Stomach (tissue), 19 donors: ENCODE measurements at places on chromosomes 6 and 20. TPM values are rescaled to one million over a fixed set of nuclear protein-coding genes. Genes with fewer than 3 reads are reported as not detected.

LZTS3 gene
- total RNA-seq = 17.5 TPM

DNA sequence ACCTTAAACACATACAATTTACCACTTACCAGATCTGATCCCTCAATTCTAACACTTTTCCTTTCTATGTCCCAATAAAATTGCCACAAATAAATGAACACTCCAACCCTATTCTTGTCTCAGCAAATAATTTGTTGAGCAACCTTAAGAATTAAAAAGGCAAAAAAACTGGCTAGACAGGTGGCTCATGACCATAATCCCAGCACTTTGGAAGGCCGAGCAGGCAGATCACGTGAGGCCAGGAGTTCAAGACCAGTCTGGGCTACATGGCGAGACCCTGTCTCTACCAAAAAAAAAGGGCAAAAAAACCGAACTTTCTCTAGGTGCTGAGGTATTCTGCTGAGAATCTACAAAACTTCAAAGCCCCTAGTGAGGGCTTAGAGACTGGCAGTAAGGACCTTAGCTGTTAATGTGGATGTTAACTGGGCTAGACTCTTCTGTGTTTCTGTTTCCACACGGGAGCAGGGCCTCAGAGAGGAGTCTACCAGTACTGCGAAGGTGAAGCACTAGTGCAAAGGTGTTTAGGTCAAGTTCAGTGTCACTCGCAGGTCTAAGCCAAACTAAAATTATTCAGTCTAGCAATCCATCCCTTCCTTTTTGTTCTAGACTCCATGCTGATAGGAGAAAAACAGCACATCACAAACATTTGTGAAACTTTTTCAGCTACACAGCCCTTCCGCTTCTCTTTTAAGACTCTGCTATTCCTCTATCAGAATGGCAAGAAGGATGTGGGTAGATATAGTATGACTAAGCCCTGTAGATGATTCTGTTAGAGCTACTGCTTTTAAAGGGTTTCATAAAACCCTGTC is 2.6 kb downstream of the FASTKD5 start:
- peaks cover 16% of the 10 kb centered on the region for H3K36me3 ChIP-seq
- peaks cover 34% of the 10 kb centered on the region for H3K4me1 ChIP-seq
- no peaks in the 10 kb centered on the region for H3K27me3 ChIP-seq
- no peak for DNase-seq
- H3K27ac ChIP-seq = no peak overlapping the region
- H3K4me3 ChIP-seq = no peak overlapping the region

DNA sequence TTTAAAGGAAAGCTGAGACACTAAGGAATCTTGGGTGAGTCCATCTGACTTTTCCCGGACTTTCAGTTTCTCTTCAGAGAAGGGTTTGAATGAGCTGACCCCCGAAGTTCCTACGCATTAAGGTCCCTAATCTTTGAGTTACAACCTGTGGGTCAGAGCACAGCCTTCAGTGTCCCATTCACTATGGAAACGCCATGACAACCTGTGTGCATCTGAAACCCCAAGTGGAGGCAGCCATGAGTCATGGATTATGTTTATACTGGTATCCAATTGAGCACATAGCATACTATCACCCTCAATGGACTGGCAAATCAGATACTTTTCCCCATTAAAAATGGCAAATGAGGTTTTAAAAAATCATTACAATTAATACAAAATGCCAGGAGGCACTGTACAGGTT is 11.4 kb downstream of the MYLK4 start:
- no peak overlapping the region for H3K4me3 ChIP-seq
- DNase-seq = no peak
- peaks cover 3% of the 10 kb centered on the region for H3K4me1 ChIP-seq
- H3K27ac ChIP-seq = no peak overlapping the region

- no peaks in the 10 kb centered on the region for H3K36me3 ChIP-seq
- DNase-seq = no peak
- no peaks in the 10 kb centered on the region for H3K4me1 ChIP-seq
These were observed 402.3 kb downstream of the NKAIN2 start for GRCh38 chr6:124205921-124206320.

DDX43 gene
- total RNA-seq = 4.4 TPM

MAS1 gene
- total RNA-seq = 0.18 TPM

DNA sequence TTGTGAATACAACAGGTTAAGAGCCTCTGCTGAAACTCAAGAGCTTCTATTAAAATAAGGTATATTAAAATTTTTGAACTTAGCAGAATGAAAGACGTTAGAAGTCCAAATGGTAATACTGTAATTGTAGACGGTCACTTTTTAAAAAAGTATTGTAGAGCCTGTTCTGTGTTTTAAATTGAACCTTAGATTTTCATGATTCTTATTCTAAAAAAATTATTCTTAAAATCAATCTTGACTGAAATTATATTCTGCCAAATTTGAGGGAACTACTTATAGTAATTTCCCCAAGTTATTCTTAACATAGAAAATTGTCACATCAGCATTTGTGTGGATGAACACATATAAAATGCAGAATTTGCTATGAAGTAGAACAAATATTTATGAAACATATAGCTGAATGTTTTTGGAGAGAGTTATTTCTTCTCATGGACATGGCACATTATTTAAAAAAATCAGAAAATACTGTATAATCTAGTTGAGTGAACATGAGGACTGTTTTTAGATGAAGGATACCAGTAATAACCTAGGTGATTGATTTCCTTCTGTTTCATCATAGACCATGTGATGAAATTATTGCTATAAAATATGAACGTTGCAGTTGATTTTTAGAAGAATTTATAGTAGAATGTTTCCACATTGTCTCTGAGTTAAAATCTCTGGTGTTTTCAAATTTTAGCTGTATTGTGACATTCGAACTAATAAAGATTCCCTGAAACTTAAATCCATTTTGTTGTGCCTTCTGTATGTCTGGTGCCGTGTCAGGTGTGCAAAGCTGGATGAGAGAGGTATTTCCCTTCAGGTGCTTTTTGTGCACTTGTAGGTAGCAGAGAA is 2.8 kb downstream of the TBPL1 start:
- H3K4me3 ChIP-seq = no peak overlapping the region
- DNase-seq = no peak
- H3K36me3 ChIP-seq = no peaks in the 10 kb centered on the region
- H3K4me1 ChIP-seq = peaks cover 68% of the 10 kb centered on the region
- no peaks in the 10 kb centered on the region for H3K27me3 ChIP-seq
- no peak overlapping the region for H3K27ac ChIP-seq

BPIFB4 gene
- not detected for total RNA-seq

ELOVL2 gene
- 1.8 TPM for total RNA-seq

- no peaks in the 10 kb centered on the region for H3K36me3 ChIP-seq
- no peak for DNase-seq
- H3K4me3 ChIP-seq = no peak overlapping the region
- H3K27ac ChIP-seq = no peak overlapping the region
- H3K27me3 ChIP-seq = no peaks in the 10 kb centered on the region
These were observed 665.6 kb downstream of the DHX35 start for GRCh38 chr20:39627765-39628164.
